ENCODE measurements at places on chromosomes 5 and 9.
A peak's percentile ranks its signal among the peaks of the same experiment; 100 is the strongest.

DNA sequence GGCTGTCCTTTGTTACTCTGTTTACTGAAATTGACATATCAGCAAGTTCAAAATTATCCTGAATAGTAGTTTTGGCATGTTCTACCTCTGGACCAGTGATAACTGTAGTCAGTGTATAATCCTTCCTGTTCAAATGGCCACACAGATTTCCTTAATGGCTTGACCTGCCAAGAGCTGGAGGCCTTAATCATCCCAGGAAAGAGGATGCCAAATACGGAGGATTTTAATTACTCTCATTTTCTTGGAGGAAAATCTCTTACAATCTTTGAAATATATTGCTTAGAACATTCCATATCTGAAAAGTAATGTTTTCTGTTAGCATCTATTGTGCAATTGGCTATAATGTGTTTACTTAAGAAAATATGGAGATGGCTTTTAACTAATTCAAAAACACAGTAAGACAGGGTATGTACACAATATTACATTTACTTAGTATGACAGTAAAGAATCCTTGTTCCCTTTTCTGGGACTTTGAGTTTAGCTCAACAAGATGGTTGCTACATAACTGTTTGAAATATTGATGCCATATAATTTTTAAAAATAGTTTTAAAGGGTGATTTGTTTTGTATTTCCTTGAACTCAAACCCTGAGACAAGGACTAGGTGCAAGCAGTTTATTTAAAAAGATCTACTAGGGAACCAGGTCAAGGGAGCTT lies 68.9 kb upstream of the SELENOP start:
- DNase-seq, result no peak

- no peak for DNase-seq
These were observed 130.0 kb downstream of the ADAMTS16 start for GRCh38 chr5:5270161-5270560.

DNA sequence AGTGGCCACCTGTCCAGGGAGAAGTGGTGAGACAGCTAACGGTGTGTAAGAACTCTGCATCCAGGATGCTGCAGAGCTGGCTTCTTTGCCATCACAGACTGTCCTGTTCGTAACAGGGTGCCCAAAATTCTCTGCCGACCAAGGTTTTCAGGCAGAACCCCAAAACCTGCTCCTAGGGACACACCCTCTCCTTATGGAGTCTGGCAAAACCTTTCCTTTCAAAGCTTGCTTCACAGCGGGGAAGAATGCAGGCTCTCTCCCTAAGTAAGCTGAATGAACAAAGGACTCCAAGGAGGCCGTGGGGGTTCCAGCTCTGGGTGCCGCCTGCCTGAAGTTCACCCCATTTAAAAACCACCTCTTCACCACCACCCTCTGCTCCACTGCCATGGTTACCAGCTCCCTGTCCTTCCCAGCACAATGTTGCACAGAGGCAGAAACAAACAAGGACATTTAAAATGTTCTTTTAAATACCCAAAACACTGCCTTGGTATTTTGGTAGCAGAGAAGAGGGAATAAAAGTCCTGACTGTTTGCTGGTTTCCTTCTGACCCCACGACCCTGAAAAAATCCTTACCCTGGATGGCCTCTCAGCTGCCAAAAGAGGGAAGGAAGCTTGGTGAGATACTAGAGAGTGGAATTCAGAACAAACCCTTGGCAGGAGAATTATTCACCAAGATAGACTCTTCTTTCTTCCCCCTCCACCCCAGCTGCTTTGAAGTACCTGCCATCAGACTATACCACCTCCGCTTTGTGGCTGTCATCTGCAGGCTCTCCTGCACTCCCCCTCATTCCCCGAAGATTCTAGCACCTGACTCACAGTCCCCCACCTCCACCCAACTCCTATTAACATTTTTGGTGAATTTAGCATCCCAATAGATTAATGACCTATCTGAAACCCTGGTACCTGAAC lies 7.1 kb upstream of the KLF9 start:
- no peak for DNase-seq

- DNase-seq, result no peak
These were observed 24.6 kb upstream of the GPR21 start for GRCh38 chr9:123008909-123009308.

DNA sequence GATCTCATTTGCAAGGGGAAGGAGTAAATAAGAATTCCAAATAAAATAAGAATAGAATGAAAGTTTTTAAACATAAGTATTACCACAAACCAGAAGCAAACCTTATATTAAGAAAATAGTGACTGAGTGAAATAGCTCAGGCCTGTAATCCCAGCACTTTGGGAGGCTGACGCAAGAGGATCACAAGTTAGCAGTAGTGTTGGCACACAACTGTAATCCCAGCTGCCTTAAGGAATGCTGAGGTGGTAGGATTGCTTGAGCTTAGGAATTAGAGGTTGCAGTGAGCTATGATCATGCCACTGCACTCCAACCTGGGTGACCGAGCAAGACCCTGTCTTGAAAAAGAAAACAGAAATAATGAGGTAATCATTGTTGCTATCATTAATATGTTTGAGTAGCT lies 47.0 kb downstream of the APC start:
- no peak for DNase-seq

- no peak for DNase-seq
These were observed 118.2 kb upstream of the RPS23 start for GRCh38 chr5:82396396-82396795.

DNA sequence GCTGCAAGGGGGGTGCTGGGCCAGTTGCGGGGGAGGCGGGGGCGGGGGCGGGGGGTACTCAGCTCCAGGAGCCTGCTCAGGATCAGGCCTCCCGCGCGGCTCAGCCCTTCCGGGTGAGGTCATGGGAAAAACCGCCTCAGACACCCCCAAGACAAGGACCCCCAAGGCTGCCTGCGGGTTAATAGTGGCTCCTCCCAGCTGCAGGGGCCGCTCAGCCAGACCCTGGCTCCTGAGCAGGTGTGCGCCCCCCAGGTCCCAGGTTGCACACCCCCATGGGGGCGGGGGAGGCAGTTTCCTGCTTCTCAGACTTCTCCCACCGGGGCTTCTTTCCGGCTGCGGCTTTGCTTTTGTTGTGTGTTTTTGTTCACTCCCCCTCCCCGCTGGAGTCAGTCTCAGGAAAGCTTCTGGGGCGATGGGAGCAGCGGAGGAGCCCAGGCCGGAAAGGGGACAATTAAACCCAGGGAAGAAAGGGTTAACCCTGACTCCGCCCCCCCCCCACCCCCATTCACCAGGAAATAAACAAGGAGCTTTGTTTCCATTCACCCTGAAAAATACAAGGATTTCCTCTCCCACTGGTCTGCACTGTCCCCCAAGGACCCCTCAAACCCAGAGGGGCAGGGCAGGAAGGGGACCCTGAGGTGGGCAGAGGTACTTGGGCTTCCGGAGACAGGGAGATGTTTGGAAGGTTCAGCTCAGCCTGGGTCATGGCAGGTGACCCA lies 42.3 kb upstream of the NOTCH1 start:
- no peak for DNase-seq

GRCh38 chr9:107819772-107820565 lies 330.4 kb upstream of the KLF4 start:
- DNase-seq, result no peak

GRCh38 chr5:92041206-92041605 lies 658.1 kb upstream of the ARRDC3 start:
- DNase-seq, result no peak

- no peak for DNase-seq
These were observed 241.0 kb upstream of the NFIL3 start for GRCh38 chr9:91664663-91665062.

DNA sequence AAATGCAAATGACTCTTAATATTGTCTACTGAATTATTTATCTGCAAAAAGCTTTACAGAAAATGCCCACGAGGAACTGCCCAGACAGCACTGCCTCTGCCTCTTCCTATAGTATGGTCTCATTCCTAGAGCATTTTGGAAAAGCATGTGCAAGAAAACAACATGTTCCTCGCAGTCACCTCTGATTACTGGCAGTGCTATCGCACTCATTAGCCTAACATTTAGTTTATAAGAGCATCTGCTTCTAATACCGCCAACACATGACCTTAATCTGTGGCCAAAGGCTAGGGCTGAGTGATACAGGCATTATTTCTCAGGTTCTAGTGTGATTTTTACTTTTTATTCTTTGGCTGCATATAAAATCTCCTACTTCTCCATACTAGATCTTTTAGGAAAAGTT lies 259.2 kb downstream of the FBXL17 start:
- DNase-seq, result no peak

- no peak for DNase-seq
These were observed 139.3 kb downstream of the LHFPL2 start for GRCh38 chr5:78509145-78509865.

GRCh38 chr5:34496260-34496691 lies 159.9 kb upstream of the RAI14 start:
- no peak for DNase-seq

- DNase-seq, result no peak
These were observed 186.0 kb upstream of the KLF4 start for GRCh38 chr9:107675351-107676259.

DNA sequence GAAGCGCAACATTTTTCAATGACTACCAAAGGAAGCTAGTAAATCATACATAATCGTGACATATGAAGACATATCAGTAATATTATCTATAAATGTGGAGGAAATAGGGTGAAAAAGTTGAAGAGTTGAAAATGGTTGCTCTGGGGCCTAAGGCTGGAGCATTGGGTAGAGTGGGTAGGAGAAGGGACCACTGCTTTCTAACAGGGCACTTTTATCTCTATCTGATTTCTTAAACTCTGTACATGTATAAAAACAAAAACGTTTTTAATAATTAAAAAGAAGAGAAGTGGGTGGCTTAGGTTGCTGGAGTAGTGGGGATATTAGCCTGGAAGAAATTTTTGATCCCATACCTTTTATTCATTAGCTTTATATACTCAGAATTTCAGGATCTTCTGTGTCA lies 44.2 kb upstream of the ITGA1 start:
- no peak for DNase-seq

GRCh38 chr5:139439013-139439903 lies at the start of gene DNAJC18:
DNAJC18 (minus strand) TSS chr5:139439525; CDS start chr5:139439445, 80 bp downstream.
- DNase-seq, result peak; percentile 70

DNA sequence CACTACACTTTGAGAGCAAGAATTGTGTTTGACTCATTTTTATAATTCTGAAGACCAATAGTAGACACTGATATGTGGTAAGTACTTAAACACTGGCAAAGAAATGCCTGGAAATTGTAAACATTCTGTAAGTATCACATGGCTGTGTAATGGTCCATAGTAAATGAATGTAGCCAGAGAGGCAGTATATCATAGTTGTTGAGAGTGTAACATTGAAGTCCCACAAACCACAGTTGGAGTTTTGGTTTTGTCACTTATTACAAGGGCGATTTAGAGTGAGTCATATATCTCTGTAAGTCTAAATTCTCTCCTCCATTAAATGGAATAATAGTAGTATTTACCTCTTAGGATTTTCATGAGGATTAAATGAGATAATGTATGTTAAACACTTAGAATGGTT lies 181.1 kb upstream of the MEF2C start:
- no peak for DNase-seq

DNA sequence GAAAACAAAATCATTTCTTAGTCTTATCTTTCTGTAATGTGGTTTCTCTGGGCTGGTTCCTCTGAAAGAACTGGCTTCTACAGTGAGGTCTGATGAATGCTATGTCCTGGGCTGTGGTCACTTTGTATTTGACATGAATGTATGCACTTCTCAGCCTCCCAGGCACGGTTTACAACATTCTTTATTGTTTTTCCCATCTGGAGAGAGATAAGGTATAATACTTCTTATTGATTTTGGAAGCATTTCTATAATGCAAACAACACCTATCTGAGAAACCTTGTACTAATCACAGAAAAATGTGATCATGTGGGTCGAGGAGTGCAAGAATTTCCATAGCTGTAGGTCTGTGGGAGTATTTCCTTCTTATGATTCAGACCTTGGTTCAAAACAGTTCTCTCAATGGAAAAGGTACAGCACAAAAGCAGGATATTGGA lies 46.9 kb downstream of the ACTBL2 start:
- DNase-seq, result no peak

DNA sequence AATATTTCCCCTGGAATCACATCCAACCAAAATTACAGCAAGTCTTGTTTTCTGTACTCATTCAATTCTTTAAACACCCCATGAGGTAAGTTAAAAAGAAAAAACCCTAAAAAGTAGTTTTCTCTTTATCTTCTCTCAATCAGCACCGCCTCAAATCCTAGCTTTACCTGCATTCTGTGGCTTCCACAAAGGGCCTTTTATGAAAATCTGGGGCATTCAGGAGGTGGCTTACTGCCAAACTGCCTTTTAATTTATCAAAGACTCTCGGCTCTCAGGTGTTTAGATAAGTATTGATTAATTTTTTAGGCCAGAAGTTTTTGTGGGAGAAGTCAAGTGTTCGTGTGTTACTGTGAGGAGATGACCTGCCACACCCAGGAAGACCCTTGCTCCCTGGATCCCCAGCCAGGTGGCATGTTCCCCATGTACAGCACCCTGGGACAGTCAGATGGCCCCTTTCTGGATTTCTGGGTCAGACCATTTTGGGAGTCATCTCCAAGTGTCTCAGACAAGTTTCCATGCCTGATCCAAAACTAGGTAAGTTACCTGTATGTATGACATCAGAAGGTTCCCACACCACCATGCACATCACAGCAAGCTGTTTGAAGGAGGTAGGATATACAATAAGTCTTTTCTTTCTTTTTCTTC lies 6.2 kb upstream of the TMEM171 start:
- DNase-seq, result no peak

DNA sequence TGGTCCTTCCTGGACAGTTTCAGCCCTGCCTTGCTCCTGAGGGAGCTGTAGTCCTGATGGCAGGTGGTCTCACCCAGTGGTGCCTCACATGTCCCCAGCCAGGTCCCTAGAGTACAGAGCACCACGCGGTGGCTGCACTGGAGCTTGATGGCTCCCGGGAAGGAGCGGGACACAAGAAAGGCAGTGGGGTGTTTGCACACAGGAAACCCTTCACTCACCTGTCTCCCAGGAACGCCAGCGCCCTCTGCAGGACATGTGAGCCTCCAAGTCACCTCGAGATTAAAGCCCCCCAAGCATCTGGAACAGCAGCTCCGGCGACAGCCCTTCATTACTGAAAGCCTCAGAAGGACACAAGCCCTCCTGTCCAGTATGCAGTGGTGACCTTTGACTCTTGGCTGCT lies 19.9 kb upstream of the TMEM250 start:
- no peak for DNase-seq

DNA sequence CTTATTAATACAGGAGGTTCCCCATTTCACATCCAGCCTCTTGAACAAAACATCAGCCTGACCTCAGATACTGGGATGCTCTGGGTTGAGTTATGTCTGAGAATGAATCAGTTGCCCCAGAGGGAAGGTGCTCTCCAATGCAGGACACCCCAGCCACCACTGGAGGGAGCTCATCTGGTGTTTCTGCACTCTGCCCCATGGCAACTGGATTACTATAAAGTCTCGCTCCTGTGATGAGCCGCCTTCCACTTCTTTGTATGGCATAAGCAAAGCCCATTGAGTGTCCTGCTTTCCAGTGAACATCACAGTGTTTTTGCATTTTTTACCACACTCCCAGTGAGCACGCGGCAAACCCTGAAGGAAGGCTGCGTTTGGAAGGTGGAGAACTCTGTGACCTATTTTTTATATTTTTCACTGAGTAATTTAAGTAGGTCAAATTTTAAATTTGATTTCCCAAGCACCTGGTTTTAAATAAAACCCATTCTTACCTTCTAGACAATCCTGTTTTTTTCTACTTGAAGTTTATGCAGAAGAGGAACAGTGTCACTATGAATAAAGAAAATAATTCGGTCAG lies 176.9 kb upstream of the WWC1 start:
- no peak for DNase-seq
